Activated naive CD8-positive, alpha-beta T cell treated with anti-CD3 and anti-CD28 coated beads for 36 hours (primary cell): ENCODE measurements at places on chromosomes 3 and 15.

DNA sequence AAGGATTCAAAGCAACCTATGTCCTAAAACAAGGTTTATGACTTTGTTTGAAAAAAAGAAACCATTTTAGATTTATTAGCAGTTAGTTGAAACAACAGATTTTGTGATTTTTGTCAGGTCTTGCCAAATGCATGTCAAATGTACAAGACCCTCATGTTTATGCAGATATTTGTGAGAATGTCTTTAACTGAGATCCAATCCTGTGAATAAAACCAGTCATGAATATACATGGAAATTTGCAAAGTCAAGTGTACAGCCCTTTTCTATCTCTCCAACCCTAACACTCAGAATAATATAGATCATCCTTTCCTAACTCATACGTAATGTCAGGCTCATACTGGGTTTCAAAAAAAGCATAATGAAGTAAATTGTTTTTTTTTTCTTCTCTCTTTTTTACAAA is 76.4 kb downstream of the DUT start:
- no peak overlapping the region for H3K4me3 ChIP-seq
- H3K27ac ChIP-seq: no peak overlapping the region
- H3K27me3 ChIP-seq: no peaks in the 10 kb centered on the region

DNA sequence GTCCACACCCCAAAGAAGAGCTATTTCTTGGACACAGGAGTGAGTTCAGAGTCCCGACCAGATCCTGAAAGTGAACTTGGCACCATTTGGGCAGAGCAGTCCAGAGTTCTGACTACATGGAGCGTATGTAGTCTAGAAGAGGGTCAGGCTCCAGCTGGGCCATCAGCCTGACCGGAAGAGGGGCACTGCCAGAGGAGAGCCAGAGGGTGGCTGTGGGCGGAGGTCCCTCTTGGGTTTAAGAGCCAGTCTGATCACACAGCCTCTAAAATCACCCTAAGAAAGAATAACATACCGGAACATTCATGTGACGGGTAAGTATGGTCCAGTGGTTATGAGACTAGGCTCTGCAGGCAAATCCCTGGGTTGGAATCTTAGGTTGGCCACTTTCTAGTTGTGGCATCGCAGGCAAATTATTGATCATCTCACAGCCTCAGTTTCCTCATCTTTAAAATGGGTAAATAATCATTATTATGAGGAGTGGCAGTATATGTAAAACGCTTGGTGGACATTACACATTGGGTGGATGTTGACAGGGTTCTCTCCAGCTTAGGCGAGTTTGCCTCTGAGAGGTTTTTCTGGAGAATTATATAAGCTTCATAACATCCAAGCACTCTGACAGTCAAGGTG is 2.1 kb upstream of the RAP2B start:
- no peaks in the 10 kb centered on the region for H3K27me3 ChIP-seq
- no peak for DNase-seq
- peak overlapping the region; percentile 20 for H3K27ac ChIP-seq
- peaks cover 3% of the 10 kb centered on the region for H3K36me3 ChIP-seq

- H3K4me1 ChIP-seq: peaks cover 19% of the 10 kb centered on the region
- H3K27me3 ChIP-seq: no peaks in the 10 kb centered on the region
- no peak for DNase-seq
- no peak overlapping the region for H3K4me3 ChIP-seq
- peaks cover 17% of the 10 kb centered on the region for H3K36me3 ChIP-seq
These were observed 117.4 kb upstream of the ZBED2 start for GRCh38 chr3:111712294-111713167.

DNA sequence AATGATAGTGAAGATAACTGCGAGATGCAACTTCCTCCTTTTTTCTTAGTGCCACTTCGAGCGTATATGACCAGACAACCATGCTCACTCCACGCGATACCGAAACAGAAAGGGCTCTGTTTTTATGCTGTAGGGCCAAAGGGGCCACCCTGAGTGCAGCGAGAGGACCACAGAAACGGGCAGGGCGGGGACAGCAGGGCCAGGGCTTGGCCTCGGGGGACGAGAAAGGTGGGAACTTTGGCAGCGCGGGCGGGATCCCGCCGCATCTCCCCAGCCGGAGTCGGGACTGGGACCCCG is 483 bp downstream of the VPS13C start:
- DNase-seq: peak; percentile 71
- H3K4me1 ChIP-seq: peaks cover 37% of the 10 kb centered on the region
- H3K4me3 ChIP-seq: peak overlapping the region; percentile 88
- H3K36me3 ChIP-seq: peaks cover 7% of the 10 kb centered on the region
- H3K27ac ChIP-seq: peak overlapping the region; percentile 87

DNA sequence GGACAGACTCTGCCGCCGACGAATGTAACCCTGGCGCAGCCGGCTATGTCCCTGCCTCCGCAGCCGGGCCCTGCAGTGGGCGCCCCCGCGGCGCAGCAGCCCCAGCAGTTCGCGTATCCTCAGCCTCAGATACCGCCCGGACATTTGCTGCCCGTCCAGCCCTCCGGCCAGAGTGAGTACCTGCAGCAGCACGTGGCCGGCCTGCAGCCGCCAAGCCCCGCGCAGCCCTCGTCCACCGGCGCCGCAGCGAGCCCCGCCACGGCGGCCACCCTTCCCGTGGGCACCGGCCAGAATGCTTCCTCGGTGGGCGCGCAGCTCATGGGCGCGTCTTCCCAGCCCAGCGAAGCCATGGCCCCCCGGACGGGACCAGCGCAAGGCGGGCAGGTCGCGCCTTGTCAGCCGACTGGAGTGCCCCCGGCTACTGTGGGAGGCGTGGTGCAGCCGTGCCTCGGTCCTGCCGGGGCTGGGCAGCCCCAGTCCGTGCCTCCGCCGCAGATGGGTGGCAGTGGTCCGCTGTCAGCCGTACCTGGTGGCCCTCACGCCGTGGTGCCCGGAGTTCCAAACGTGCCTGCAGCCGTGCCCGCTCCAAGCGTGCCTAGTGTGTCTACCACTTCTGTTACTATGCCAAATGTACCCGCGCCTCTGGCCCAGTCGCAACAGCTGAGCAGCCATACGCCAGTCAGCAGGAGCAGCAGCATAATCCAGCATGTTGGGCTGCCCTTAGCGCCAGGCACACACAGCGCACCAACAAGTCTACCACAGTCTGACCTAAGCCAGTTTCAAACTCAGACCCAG is 2.4 kb downstream of the TSC22D2 start:
- DNase-seq: peak; percentile 33
- peak overlapping the region; percentile 87 for H3K4me3 ChIP-seq
- H3K36me3 ChIP-seq: peaks cover 36% of the 10 kb centered on the region
- H3K27ac ChIP-seq: peak overlapping the region; percentile 34
- H3K27me3 ChIP-seq: no peaks in the 10 kb centered on the region
- H3K4me1 ChIP-seq: peaks cover 38% of the 10 kb centered on the region

- DNase-seq: no peak
- no peaks in the 10 kb centered on the region for H3K4me1 ChIP-seq
- H3K4me3 ChIP-seq: no peak overlapping the region
- H3K27me3 ChIP-seq: peaks cover 16% of the 10 kb centered on the region
These were observed 51.7 kb downstream of the TAFA4 start for GRCh38 chr3:68880632-68881031.

- H3K4me3 ChIP-seq: no peak overlapping the region
- H3K4me1 ChIP-seq: no peaks in the 10 kb centered on the region
- H3K27ac ChIP-seq: no peak overlapping the region
- no peaks in the 10 kb centered on the region for H3K27me3 ChIP-seq
- DNase-seq: no peak
These were observed 127.8 kb downstream of the RBMS3 start for GRCh38 chr3:29408676-29409075.

- no peak overlapping the region for H3K27ac ChIP-seq
- no peaks in the 10 kb centered on the region for H3K36me3 ChIP-seq
- DNase-seq: no peak
These were observed 8.7 kb upstream of the MCCC1 start for GRCh38 chr3:183108001-183108449.

- H3K4me3 ChIP-seq: no peak overlapping the region
- H3K27me3 ChIP-seq: peaks cover 51% of the 10 kb centered on the region
- no peak for DNase-seq
These were observed 4.8 kb downstream of the ANKRD63 start for GRCh38 chr15:40278026-40278425.

DNA sequence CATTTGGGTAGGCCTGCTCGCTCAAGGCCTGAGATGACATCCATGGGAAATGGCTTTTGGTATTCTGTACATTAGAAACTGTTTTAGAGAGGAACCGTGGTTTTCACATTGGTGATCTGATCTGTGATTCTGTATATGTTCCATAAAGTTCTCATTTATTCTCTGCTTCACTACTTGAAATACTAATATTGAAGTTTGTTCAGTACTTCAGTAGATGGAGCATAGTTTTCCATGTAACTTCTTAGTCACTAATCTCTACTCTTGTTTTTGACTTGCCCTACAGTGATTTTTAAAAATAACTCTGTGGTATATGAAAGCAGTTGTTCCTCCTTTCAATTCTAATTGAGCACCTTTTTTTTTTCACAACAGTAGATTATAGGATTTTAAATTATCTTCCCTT is 66.5 kb downstream of the MBNL1 start:
- H3K4me1 ChIP-seq: peaks cover 85% of the 10 kb centered on the region
- no peak for DNase-seq
- H3K27ac ChIP-seq: peak overlapping the region; percentile 81
- H3K27me3 ChIP-seq: no peaks in the 10 kb centered on the region
- peaks cover 59% of the 10 kb centered on the region for H3K36me3 ChIP-seq

DNA sequence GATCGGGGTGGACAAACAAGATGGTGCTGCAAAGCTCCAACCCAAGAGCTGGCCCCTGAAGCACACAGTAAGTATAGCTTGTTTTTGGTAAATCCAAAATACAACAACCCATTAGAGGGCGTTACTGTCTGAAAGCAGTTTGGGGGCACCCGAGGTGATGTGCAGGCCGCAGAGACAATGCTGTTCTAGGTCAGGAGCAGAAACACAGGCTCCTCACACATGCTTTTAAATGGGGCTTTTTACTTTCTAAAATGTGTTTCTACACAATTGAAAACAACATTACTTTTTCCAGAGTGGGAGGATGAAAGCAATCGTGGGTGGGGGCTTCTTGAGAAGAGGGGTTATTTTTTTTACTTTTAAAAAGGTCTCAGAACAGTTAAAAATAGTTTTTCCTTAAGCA is 1029.3 kb upstream of the CFAP20DC start:
- peaks cover 15% of the 10 kb centered on the region for H3K36me3 ChIP-seq
- H3K27me3 ChIP-seq: no peaks in the 10 kb centered on the region
- peak; percentile 15 for DNase-seq
- peaks cover 59% of the 10 kb centered on the region for H3K4me1 ChIP-seq
- peak overlapping the region; percentile 71 for H3K27ac ChIP-seq
- no peak overlapping the region for H3K4me3 ChIP-seq

- H3K4me1 ChIP-seq: no peaks in the 10 kb centered on the region
- no peak overlapping the region for H3K4me3 ChIP-seq
- H3K27ac ChIP-seq: no peak overlapping the region
- H3K36me3 ChIP-seq: no peaks in the 10 kb centered on the region
- no peak for DNase-seq
These were observed 141.6 kb downstream of the EBLN2 start for GRCh38 chr3:73203101-73203500.
